Stimulated activated CD4-positive, alpha-beta T cell treated with anti-CD3 and anti-CD28 coated beads, TNF-alpha, amount 100 ng/mL, for 24 hours (primary cell): ENCODE measurements at places on chromosomes 7 and 10.
A peak's percentile ranks its signal among the peaks of the same experiment; 100 is the strongest.

DNA sequence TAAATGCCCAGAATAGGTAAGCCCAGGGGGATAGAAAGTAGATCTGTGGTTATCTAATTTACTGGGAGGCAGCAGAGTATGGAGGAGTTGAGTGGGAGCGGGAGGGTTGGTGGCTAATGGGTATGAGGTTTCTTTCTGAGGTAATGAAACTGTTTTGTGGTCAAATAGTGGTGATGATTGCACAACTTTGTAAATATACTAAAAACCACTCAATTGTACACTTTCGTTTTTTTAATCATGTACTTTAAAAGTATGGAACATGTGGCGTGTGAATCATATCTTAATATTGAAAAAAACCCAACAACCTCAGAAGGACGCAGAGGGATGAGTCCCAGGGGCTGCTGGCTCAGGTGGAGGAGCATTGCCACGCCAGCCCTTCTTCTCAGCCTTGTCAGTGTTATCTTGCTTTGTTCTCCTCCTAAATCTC, 118.1 kb downstream of the WDR11 start:
- DNase-seq: no peak

- no peak for DNase-seq
These were observed 51.3 kb upstream of the TAC1 start for GRCh38 chr7:97680622-97681021.

DNA sequence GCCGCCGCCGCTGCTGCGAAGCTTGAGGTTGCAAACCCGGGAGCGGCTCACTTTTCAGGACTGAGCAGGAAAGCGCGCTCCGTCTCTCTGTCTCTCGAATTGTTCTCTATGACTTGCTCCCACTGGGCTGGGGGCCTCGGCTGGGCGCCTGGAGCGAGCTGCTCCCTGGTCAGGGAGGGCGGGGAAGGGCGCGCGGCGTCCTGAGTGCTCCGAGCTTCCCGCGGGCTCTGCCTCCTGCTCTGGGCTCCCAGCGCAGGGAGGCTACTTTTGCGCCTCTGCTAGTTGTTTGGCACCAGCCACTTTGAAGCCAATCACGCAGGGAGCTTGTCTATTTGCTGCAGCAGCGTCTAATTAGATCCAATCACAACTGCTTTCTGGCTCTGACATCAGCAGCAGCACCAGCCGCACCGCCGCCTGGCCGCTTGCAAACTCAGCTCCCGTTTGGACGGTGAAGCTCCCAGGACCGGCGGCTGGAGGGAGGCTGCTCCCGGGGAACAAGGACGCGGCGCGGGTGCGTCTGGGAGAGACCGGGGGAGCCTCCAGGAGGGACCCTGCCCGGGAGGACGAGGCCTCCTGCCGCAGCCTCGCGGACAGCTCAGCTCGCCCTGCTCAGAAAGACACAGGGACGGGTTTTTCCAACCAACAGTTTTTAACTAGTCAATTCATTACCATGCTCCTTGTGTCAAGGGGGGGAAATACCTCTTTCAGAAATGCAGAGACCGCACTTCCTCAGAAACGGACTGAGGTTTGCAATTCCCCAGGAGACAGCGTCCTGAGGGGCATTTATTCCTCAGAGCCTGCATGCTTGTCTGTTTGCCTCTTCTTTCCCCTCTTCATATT, at the start of gene ADARB2:
Gene ADARB2 (minus strand): TSS at position 304 of the 840 bp plus-strand sequence.
- DNase-seq: peak; percentile 3

DNA sequence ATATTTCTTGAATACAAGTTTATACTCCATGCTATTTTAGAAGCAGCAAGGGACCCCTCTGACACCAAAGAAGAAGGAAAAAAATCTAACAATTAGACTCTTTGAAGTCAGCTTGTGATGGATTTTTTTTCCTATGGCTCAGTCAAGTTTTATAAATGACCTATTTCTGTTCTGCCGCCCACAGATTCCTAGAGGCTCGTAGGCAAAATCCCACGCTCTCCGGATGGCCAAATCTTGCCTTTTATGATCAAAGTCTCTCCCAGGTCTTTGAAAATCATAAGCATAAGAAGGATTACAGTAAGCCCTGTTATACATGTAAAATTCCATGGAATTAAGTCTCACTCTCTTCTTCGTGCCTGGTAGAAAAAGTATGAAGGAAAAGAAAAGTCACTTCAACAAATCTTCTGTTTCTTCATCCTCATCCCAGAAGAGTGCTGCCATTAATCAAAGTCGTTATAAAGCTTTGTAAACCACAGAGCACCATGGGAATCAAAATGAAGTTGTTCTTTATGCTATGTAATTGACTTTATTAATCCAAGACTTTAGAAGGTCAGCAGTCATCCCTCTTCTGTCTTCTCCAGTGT, 33.1 kb downstream of the ASB13 start:
- DNase-seq: no peak

- no peak for DNase-seq
These were observed 119.4 kb upstream of the STK17A start for GRCh38 chr7:43463401-43463980.

DNA sequence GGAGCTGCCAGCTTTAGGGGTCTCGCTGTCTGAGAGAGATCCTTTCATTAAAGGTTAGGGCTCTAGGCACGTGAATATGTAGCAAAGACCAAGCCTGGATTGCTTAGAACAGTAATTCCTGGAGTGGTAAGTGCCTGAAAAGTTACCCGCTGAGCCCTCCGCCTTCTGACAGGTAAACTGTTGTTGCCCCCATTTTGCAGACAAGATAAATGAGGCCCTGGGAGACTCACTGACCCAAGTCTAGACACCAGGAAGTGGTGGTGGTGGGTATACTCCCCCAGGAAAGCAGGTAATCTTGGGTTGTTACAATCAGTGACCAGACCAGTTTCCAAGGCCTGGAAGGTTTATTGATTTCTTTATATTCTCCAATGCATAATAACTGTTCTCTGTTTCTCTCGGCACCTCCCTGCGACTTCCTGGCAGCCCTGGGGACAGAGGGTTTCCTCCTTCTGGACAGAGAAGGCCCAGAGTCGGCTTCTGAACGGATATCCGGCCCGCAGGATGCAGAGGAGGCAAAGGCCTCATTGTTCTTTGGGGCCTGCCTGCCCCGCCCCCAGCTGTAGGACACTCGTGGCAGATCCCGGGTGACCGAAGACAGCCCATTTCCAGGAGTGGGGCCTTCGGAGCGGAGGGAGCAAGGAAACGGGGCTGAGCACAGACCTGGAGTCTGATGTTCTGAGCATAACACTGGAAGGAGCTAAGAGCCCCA, 1.3 kb upstream of the GRK5 start:
- DNase-seq: peak; percentile 47

- DNase-seq: no peak
These were observed 503.0 kb upstream of the FOXK1 start for GRCh38 chr7:4178916-4179687.

GRCh38 chr7:111147708-111148533, 57.0 kb downstream of the LRRN3 start:
- no peak for DNase-seq

DNA sequence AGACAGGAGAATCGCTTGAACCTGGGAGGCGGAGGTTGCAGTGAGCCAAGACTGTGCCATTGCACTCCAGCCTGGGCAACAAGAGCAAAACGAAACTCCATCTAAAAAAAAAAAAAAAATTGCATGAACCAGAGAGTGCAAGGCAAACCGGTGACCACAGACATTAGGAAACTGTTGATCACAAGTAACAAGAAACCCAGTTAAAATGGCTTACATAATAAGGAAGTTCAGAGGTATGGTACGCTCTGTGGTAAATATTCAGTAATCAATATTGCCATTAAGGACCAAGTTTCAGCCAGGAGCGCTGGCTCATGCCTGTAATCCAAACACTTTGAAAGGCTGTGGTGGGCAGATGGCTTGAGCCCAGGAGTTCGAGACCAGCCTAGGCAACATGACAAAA, 9.2 kb upstream of the NT5C2 start:
- no peak for DNase-seq

GRCh38 chr7:40305229-40305628, 170.4 kb downstream of the SUGCT start:
- no peak for DNase-seq

DNA sequence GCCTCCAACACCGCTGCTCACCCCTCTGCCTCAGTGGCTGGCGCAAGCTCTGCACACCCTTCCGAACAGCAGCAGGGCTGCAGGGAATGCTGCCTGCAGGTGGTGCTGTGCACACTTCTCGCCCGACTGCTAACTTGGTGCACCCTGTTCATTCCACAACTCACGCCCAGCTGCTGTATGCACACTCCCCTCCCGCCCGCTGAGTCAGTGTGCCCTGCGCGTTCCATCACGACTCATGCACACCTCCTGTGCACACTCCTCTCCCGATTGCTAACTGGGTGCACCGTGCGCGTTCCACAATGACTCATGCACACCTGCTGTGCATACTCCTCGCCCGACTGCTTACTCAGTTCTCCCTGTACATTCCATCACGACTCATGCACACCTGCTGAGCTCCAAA, 21.5 kb downstream of the ADARB2 start:
- no peak for DNase-seq

DNA sequence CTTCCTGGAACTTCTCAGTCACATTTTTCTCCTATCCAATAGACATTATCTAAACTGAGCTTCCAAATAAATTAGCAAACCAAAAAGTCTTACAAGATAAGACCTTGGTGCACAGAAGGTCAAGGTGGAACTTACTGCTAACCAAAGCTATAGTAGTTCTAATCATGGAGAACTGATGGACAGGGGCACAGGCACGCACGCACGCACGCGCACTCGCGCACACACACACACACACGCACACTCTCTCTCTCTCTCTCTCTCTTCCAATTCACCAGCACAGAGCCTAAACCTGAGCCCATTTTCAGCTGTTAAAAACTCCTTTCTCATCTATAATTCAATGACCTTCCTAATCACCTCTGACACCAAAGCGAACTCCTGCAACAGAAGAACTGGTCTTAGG, 7.5 kb downstream of the FGFR2 start:
- DNase-seq: no peak

DNA sequence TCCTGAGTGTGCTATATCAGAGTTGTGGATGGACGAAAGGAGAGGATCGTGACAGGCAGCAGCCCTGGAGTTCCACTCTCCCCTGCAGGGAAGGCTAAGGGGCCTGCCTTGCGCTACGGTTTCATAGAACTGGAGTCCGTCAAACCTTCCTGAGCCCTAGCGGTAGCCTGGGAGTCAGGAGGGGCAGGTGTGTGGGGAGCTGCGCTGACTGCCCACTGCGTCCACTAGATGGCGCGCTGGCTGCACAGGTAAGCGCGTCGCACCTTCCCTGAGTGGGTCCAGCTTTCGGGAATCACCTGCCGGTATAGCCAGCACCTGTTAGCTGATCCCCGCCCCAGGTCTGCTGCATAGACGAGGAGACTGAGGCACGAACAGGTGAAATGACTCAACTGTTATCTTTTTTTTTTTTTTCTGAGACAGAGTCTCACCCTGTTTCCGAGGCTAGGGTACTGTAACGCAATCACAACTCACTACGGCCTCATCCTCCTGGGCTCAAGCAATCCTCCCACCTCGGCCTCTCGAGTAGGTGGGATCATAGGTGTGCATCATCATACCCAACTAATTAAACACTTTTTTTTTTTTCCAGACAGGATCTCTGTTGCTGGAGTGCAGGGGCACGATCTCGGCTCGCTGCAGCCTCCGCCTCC, 20.2 kb upstream of the BAIAP2L1 start:
- DNase-seq: peak; percentile 16

DNA sequence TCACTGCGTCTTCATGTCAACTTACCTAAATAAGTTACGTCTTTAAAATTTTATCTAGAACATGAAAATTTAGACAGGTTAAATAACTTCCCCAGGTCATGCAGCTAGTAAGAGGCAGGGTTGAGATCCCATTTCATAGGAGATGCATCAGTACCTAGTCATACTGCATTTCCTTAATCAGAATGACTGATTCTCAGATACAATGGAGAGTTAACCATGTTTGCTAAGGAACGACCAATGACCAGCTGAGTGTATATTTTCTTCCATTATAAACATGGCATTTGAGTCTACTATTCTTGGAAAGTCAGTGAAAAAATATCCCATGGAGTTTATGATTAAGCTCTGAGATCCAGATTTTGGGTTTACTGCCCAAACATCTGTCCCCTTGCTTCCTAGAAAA, 39.6 kb downstream of the ENTPD1 start:
- no peak for DNase-seq

GRCh38 chr10:99938563-99938962, 71.2 kb downstream of the DNMBP start:
- no peak for DNase-seq

DNA sequence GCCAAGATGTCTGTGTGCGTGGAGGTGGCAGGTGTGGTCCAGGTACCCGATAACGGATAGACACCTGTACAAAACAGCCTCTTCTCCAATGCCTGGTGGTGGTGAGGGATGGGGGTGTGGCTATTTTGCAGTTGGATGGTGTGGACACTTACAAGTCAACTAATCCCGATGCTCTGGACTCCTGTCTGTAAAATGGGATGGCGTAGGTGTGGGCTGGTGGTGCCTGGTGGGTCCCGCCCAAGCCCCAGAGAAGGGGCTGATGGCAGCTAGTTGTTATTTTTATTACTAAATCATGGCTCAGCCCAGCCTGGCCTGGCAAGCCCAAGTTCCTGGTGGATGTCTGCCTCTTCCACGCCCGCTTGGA, 22.3 kb downstream of the GTF2IRD1 start:
- no peak for DNase-seq

DNA sequence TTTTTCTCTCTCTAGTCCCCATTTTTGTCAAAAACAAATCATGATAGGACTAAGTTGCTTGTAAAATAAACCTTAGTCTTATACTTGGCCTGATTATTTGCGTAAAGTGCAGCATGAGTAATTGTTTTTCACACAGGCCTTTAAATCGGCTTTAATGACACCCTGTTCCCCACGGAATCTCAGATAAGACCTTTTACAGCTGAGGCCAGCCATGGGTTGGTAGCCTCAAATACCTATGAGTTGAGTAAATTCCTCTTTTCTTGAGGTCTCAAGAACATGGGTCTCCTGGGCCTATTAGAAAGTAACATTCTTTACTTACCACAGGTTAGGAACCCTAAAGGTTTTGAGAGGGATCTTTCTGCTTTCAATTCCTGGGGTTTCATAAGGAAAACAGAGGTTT, 761.0 kb upstream of the PHF14 start:
- no peak for DNase-seq

- no peak for DNase-seq
These were observed 956.7 kb downstream of the CCSER2 start for GRCh38 chr10:85284778-85285770.

DNA sequence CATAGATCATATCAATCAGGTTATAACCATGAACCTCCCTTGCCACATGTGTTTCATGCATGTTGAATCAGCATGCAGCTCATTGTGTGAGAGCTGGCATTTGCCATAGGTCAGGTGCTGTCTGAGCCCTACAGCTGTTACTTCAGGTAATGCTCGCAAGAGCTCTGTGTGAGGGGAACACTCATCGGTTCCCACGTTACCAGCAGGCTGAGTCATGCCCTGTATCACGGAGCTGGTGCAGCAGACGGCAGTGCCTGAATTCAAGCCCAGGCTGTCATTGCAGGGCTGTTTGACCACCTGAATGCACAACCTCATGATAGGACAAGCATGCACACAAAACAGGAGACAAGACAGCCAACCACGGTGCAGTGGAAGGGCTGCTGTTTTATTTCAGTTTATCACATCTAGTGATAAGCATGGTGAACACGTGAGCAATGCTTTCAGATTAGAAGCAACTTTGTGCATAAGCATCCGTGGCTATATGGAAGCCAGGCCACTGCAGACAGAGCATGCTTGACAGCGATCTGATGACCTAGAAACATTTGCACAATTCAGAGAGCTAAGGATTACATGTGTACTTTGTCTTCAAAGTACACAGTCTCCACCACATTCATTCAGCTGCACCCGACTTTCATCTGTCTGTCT, 56.4 kb upstream of the PFKP start:
- DNase-seq: no peak
